Tracheal epithelial cell (primary cell): ENCODE measurements at places on chromosomes 11 and 22. TPM values are rescaled to one million over a fixed set of nuclear protein-coding genes. Genes with fewer than 3 reads are reported as not detected.

The CREB3L1 gene
- total RNA-seq, result under 0.01 TPM in 1 of 2 replicates, not detected in the other

The NCAM1 gene
- total RNA-seq, result 0.24 TPM in 1 of 2 replicates, not detected in the other

The BAIAP2L2 gene
- 0.21 and 0.48 TPM in 2 replicates for total RNA-seq

The SERPING1 gene
- total RNA-seq, result 0.43 and 2.9 TPM in 2 replicates

The DGAT2 gene
- 6.3 and 11.7 TPM in 2 replicates for total RNA-seq

The SYT12 gene
- total RNA-seq, result 3.2 and 5.8 TPM in 2 replicates
